ENCODE measurements at places on chromosomes 1 and 21. TPM values are rescaled to one million over a fixed set of nuclear protein-coding genes. Genes with fewer than 3 reads are reported as not detected.

The DPT gene
- total RNA-seq: 85.7 TPM

The HJV gene
- not detected for total RNA-seq

The RNASEL gene
- 11.2 TPM for total RNA-seq

The SOAT1 gene
- total RNA-seq: 14.5 TPM

The KLHL12 gene
- total RNA-seq: 18.5 TPM

The MR1 gene
- 19.6 TPM for total RNA-seq

The MYBPHL gene
- total RNA-seq: 1.1 TPM

The ALX3 gene
- total RNA-seq: not detected

The MIGA1 gene
- total RNA-seq: 16.0 TPM

The SDCCAG8 gene
- total RNA-seq: 23.2 TPM

The CD34 gene
- total RNA-seq: 67.8 TPM

The S100B gene
- total RNA-seq: 4.7 TPM

The KANK4 gene
- total RNA-seq: 0.28 TPM

The ELF3 gene
- total RNA-seq: 0.95 TPM

The CLIC6 gene
- 2.8 TPM for total RNA-seq

The POTED gene
- not detected for total RNA-seq

The TFF3 gene
- 3.2 TPM for total RNA-seq

The PEX14 gene
- 22.6 TPM for total RNA-seq

The OR2T35 gene
- not detected for total RNA-seq

The GNG4 gene
- 0.28 TPM for total RNA-seq
